Calu3 (cell line): ENCODE measurements at places on chromosomes 16 and 17. TPM values are rescaled to one million over a fixed set of nuclear protein-coding genes. Genes with fewer than 3 reads are reported as not detected.

The SLC13A2 gene
- total RNA-seq = not detected in 2 replicates

The NDUFB10 gene
- total RNA-seq = 148 and 153 TPM in 2 replicates

The NLGN2 gene
- total RNA-seq = 13.9 and 14.6 TPM in 2 replicates

The TUBG2 gene
- 23.6 and 26.1 TPM in 2 replicates for total RNA-seq

The DNASE1L2 gene
- 5.7 and 7.5 TPM in 2 replicates for total RNA-seq

The TP53TG3 gene
- total RNA-seq = not detected in 2 replicates

The P2RX5 gene
- total RNA-seq = 11.1 and 11.6 TPM in 2 replicates

The TTYH2 gene
- 0.28 and 0.81 TPM in 2 replicates for total RNA-seq

The ZG16B gene
- total RNA-seq = 10.3 and 15.5 TPM in 2 replicates

The CDH11 gene
- total RNA-seq = not detected in 2 replicates

The TAT gene
- total RNA-seq = 0.10 TPM in 1 of 2 replicates, not detected in the other

DNA sequence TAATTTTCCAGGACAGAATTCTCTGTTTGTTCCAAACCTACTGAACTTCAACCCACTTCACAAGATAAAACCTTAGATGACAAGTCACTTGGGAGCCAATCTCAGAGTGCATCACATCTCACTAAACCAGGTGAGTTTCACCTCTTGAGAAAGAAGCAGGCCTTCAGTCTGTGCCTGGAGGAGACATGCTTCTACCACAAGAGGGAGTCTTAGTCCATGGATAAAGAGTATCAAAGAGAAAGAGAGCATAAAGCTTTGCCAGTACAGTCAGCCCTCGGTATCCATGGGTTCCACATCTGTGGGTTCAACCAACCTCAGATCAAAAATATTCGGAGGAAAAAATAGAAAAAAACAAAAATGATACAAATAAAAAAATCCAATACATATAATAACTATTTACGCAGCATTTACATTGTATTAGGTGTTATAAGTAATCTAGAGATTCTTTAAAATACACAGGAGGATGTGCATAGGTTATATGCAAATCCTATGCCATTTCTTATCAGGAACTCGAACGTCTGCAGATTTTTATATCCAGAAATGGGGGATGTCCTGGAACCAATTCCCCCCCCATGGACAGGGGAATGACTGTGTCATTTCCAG lies 37.7 kb downstream of the DUSP14 start:
- no peak overlapping the region for H3K4me3 ChIP-seq
- H3K27ac ChIP-seq = no peak overlapping the region
- H3K27me3 ChIP-seq = no peaks in the 10 kb centered on the region
- peaks cover 42% of the 10 kb centered on the region for H3K36me3 ChIP-seq
- no peaks in the 10 kb centered on the region for H3K4me1 ChIP-seq

DNA sequence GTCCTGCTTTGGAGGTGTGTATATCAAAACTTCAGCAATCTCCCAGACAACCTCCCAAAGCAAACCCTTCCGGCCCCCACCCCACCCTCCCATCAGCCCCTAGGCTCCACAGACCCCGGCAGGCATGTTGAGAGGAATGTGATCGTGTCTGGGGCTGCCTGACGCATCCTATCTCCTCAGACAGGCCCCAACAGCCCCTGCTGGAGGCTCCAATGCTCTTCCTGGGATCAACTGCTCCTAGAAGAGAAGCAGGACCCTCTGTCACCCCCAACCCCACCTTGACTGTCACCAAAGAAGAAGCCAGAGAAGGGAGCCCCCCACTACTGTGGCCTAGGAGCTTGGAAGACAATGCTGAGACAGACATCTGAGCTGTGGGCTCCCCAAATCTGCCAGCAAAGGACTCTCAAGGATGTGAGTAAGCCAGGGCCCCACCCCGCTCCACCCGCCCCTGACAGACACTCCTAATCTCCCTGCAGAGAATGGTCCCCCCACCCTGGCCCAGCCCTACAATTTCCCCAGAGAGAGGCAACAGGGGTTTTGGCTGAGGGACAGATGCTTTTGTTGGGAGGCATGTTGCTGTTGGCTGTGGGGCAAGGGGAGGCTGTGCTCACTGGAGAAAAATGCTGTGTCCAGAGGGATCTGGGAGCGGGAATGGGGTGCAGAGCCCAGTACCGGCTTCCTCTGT lies 1.6 kb upstream of the KRT14 start:
- no peaks in the 10 kb centered on the region for H3K36me3 ChIP-seq
- no peak overlapping the region for H3K27ac ChIP-seq
- no peak overlapping the region for H3K4me3 ChIP-seq

- H3K36me3 ChIP-seq = peaks cover 8% of the 10 kb centered on the region
- H3K27ac ChIP-seq = no peak overlapping the region
- H3K4me1 ChIP-seq = no peaks in the 10 kb centered on the region
- no peaks in the 10 kb centered on the region for H3K27me3 ChIP-seq
Observed at GRCh38 chr17:28394337-28395116, 11.5 kb downstream of the SLC46A1 start.

GRCh38 chr17:75544250-75544649 lies 18.8 kb downstream of the LLGL2 start:
- peaks cover 61% of the 10 kb centered on the region for H3K4me1 ChIP-seq
- H3K4me3 ChIP-seq = no peak overlapping the region
- H3K27ac ChIP-seq = no peak overlapping the region
- DNase-seq = no peak
- H3K27me3 ChIP-seq = no peaks in the 10 kb centered on the region
- peaks cover 71% of the 10 kb centered on the region for H3K36me3 ChIP-seq

GRCh38 chr17:47889734-47890529 lies 6.1 kb upstream of the SP2 start:
- no peak overlapping the region for H3K27ac ChIP-seq
- H3K4me3 ChIP-seq = no peak overlapping the region
- peaks cover 15% of the 10 kb centered on the region for H3K4me1 ChIP-seq
- peak; percentile 98 for DNase-seq

- no peaks in the 10 kb centered on the region for H3K36me3 ChIP-seq
- no peak overlapping the region for H3K27ac ChIP-seq
- peak; percentile 46 for DNase-seq
Observed at GRCh38 chr17:45740553-45741330, 43.4 kb upstream of the CRHR1 start.

GRCh38 chr16:75000481-75001081 lies 1.8 kb downstream of the ZNRF1 start:
- peak overlapping the region; percentile 72 for H3K4me3 ChIP-seq
- DNase-seq = peak; percentile 28
- no peak overlapping the region for H3K27ac ChIP-seq
- H3K36me3 ChIP-seq = peaks cover 28% of the 10 kb centered on the region
- H3K4me1 ChIP-seq = peaks cover 50% of the 10 kb centered on the region

DNA sequence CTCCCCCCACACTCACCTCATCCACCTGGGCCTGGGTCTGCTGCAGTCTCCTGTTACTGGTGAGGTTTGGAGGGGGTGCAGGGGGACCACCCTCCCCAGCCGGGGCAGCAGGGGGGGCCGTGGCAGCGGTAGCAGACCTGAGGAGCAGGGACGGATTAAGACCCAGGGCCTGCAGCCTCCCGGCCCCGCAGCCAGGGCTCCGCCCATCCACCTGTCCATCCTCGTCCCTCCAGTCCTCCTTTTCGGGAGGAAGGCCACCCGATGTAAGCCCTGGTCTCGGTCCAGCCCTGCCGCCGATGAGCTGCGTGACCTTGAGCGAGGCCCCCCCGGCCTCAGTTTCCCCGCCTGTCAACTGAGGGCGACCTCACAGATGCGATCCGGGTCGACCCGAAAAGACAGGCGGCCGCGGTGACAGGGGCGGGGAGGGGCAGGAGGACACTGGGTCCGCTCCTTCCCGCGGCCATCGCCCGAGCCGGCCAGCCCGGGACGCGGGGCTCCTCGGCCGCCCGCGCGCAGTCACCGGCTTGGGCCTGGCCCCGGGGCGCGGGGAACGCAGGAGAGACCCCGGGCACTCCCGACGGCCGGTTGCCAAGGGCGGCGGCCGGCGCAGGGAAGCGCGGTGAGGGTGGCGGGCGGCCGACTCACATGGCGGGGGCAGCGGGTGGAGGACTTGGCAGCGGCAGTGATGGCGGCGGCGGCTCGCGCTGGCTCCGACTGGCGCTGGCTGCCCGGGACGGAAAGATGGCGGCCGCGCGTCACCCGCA lies at the start of gene VAMP2:
TSS of gene VAMP2 (minus strand) at position 716 of the 764 bp plus-strand sequence. CDS start at position 647, 69 bp downstream.
- H3K4me1 ChIP-seq = no peaks in the 10 kb centered on the region
- H3K27ac ChIP-seq = no peak within 1 kb of the TSS
- H3K27me3 ChIP-seq = no peaks in the 10 kb centered on the region
- DNase-seq = peak; percentile 73
- H3K36me3 ChIP-seq = peaks cover 40% of the 10 kb centered on the region
- H3K4me3 ChIP-seq = peak within 1 kb of the TSS; percentile 76

GRCh38 chr17:74234486-74234885 lies 21.1 kb downstream of the TTYH2 start:
- H3K27ac ChIP-seq = no peak overlapping the region
- H3K36me3 ChIP-seq = no peaks in the 10 kb centered on the region
- H3K4me1 ChIP-seq = no peaks in the 10 kb centered on the region

GRCh38 chr16:78154729-78155461 lies 55.4 kb downstream of the WWOX start:
- no peaks in the 10 kb centered on the region for H3K4me1 ChIP-seq
- no peak overlapping the region for H3K27ac ChIP-seq
- no peaks in the 10 kb centered on the region for H3K27me3 ChIP-seq
- no peaks in the 10 kb centered on the region for H3K36me3 ChIP-seq
- no peak overlapping the region for H3K4me3 ChIP-seq

DNA sequence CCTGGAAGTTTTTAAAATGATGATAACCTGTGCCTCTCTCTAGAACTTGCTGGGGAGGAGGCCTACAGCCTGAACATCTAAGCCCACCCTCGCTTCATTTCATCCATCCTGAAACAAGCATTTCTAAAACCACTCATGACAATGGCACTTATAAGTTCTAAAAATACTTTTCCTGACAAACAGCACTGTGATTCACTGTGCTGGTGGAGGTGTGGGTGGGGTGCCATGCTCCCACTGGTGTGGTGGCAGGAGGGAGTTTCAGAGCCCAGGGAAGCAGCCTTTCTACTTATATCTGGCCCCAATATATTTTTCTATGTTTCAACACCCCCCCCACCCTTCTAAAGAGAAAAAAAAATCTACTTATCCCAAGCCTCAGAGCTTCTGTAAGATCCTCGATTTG lies 52.6 kb downstream of the RAB11FIP4 start:
- no peaks in the 10 kb centered on the region for H3K36me3 ChIP-seq
- DNase-seq = no peak
- peaks cover 10% of the 10 kb centered on the region for H3K27me3 ChIP-seq
- H3K27ac ChIP-seq = no peak overlapping the region

- no peak overlapping the region for H3K4me3 ChIP-seq
- DNase-seq = peak; percentile 21
- peaks cover 57% of the 10 kb centered on the region for H3K4me1 ChIP-seq
- no peaks in the 10 kb centered on the region for H3K27me3 ChIP-seq
- peaks cover 21% of the 10 kb centered on the region for H3K36me3 ChIP-seq
Observed at GRCh38 chr17:66426397-66427033, 124.1 kb downstream of the PRKCA start.

DNA sequence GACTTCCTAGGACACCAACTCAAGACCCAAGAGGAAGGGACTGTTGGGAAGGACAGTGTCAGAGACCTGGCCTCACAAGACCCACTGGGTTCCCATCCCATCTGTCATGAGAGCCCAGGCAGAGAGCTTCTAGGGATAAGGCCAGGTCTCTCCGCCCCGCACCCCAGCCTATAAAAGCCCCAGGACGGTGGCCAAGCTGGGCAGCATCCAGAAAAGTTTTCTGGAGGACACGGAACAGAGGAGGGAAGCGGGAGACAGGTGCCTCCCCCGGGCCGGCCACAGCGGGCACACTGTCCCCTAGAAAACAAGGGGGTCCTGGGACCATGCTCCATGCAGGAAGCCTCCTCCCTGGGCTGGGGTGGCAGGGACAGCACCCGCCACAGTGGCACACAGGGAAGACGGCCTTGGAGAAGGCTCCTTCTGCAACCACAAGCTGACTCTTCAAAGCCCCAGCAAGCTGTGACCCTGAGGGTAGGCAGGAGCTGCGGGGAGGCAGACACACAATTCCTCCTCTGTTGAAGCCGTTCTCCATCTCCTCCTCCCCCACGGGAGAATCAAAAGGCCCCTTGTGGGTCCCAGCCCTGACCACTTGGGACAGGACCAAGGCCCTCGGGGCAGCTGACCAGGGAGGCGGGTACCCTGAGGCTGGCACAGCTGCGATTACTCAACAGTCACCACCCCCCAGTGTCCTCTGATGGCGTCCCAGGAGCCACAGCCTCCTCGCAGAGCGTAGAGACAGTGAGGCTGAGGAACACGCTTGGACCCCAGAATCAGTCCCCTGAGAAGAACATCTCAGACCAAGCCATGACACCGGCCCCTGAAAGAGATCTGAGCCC lies 26.1 kb downstream of the TRPV3 start:
- DNase-seq = no peak
- H3K27ac ChIP-seq = no peak overlapping the region
- no peak overlapping the region for H3K4me3 ChIP-seq
- H3K4me1 ChIP-seq = no peaks in the 10 kb centered on the region
- no peaks in the 10 kb centered on the region for H3K27me3 ChIP-seq
- H3K36me3 ChIP-seq = no peaks in the 10 kb centered on the region

- no peaks in the 10 kb centered on the region for H3K36me3 ChIP-seq
- no peak overlapping the region for H3K4me3 ChIP-seq
- DNase-seq = peak; percentile 15
- no peak overlapping the region for H3K27ac ChIP-seq
Observed at GRCh38 chr17:74671031-74671771, 41.5 kb downstream of the CD300LF start.

- peaks cover 86% of the 10 kb centered on the region for H3K36me3 ChIP-seq
- no peak overlapping the region for H3K4me3 ChIP-seq
- peaks cover 11% of the 10 kb centered on the region for H3K4me1 ChIP-seq
- DNase-seq = peak; percentile 65
- H3K27ac ChIP-seq = peak overlapping the region; percentile 63
- no peaks in the 10 kb centered on the region for H3K27me3 ChIP-seq
Observed at GRCh38 chr16:3027983-3028715, 4.3 kb downstream of the THOC6 start.

GRCh38 chr17:7833011-7833794 lies 814 bp upstream of the KDM6B start:
- peaks cover 49% of the 10 kb centered on the region for H3K36me3 ChIP-seq
- H3K27ac ChIP-seq = peak overlapping the region; percentile 95
- H3K27me3 ChIP-seq = peaks cover 50% of the 10 kb centered on the region
- DNase-seq = no peak
- H3K4me1 ChIP-seq = peaks cover 24% of the 10 kb centered on the region

GRCh38 chr17:74165797-74166365 lies 37.6 kb upstream of the RPL38 start:
- no peak overlapping the region for H3K27ac ChIP-seq
- no peaks in the 10 kb centered on the region for H3K4me1 ChIP-seq
- no peak overlapping the region for H3K4me3 ChIP-seq
- no peaks in the 10 kb centered on the region for H3K36me3 ChIP-seq

DNA sequence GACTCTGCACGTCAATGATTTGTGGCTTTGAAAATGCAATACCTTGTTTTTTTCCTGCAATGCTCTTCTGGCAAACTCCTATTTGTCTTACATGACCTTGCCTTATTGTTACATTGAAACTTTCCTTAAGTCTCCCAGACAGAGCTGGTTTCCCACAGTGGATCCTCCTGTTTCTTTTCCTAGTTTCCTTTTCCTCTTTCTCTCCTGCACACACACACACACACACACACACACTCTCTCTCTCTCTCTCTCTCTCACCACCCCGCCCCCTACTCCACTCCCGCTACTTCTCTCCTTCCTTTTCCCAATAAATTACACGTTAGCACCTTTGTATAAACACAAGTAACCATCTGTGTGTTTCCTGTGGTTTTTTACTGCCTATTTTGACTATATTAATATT lies 2.3 kb downstream of the ORC6 start:
- H3K4me1 ChIP-seq = peaks cover 22% of the 10 kb centered on the region
- H3K4me3 ChIP-seq = no peak overlapping the region
- H3K27ac ChIP-seq = no peak overlapping the region
- no peak for DNase-seq
- H3K27me3 ChIP-seq = no peaks in the 10 kb centered on the region
- peaks cover 22% of the 10 kb centered on the region for H3K36me3 ChIP-seq
